Immature natural killer cell (primary cell): ENCODE measurements at places on chromosomes 5 and 9. TPM values are rescaled to one million over a fixed set of nuclear protein-coding genes. Genes with fewer than 3 reads are reported as not detected.

CDKN2B gene
- 0.40 TPM for polyA plus RNA-seq

WDR38 gene
- not detected for polyA plus RNA-seq

DNA sequence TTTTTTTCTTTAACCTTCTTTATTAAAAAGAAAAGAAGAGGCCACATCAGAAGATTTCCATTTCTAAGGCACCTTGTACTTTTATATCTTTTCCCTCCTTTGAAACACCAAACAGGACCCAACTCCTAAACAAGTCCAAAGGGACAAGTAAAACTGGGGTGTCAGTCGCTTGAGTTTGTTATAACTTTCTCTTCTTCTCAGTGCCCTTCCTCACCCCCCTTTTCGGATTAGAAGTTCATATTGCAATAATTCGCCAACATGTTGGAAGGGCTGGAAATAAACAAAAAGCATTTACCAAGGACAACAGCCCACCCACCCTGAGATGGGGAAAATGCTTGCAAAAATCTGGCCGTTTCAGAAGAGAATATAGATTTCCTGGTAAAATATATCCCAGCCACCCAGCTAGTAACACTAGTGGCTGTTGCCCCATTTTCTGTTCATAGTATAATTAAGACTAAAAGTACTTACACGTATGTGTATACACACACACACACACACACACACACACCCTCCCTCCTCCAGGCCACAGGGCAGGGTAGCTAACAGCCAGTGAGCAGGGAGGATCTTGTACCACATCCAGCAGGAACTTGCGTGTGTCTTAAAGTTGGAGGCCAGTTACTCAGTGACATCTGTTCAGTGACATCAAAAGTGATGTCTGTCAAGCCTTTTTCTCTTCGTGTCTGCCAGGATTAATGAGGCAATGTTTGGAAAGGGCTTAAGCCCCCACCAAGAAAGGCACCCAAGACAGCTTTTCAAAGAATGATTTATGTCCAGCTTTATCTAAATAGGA lies 149.1 kb upstream of the KLF4 start:
- no peak for DNase-seq

- DNase-seq: no peak
Measured at GRCh38 chr5:113223315-113223714, 211.5 kb downstream of the TSSK1B start.

UBAC1 gene
- polyA plus RNA-seq: 17.7 TPM

FOXI1 gene
- not detected for polyA plus RNA-seq

SMIM33 gene
- polyA plus RNA-seq: not detected

- DNase-seq: no peak
Measured at GRCh38 chr5:120568711-120569110, 104.6 kb downstream of the PRR16 start.

GRCh38 chr5:176810081-176810597 lies at the start of gene UNC5A:
Gene UNC5A, plus strand, starts transcription at chr5:176810559. Its CDS starts 192 bp downstream, at chr5:176810751.
- no peak for DNase-seq

DNA sequence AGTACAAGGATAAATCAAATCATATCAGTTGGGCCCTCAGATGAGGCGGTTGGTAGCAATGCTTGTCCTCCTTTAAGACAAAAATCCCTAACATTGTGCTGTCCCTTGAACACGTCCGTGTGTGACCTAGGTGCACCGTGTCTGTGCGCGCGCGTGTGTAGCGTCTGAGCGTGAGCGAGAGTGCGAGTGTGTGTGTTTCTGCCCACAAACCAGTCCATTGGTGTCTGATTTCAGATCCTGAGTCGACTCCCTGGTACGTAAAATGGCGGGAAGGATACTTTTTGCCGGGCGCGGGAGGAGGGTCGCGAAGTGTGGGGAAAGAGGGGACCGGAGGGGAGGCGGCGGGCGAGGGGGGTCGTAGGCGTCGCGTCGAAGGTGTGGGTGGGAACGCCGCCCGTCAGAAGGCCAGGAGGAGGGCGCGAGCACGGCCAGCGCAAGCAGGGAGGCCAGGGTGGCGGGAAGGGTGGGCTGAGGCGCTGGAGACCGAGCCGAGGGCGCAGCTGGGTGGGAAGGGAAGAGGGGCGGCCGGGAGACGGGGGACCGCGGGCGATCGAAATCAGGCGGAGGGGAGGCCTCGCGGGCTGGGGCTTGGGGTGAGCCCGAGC lies 8.9 kb downstream of the OTP start:
- DNase-seq: no peak

DNA sequence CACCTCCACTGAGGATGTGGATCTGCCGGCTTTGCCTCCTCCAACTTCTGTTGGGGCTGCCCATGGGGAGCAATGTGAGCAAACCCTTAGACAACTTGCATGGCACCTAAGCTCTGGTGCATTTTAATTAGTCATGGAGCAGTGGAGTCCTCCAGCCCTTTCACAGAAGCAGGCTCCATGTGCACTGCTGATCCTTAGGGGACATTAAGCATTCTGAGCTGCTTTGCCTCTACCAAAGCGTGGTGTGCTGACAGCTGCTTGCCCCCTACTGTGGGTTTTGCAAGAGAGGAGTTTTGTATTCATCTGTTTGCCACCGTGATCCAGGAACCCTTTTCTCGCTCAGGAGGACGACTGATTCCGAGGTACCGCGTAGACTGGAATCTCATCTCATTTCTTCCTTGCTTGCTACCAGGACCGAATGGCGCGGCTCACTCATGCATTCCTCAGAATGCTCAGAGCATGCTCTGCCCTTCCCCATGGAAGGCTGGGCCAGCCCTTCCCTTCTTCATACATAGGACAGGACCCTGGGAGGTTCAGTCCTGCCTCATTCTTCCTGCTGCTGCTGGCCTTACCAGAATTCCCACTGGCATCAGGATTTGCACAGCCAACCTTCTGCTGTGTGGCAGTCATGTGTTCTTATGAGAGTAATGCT lies 432.5 kb downstream of the GADD45G start:
- no peak for DNase-seq

DNA sequence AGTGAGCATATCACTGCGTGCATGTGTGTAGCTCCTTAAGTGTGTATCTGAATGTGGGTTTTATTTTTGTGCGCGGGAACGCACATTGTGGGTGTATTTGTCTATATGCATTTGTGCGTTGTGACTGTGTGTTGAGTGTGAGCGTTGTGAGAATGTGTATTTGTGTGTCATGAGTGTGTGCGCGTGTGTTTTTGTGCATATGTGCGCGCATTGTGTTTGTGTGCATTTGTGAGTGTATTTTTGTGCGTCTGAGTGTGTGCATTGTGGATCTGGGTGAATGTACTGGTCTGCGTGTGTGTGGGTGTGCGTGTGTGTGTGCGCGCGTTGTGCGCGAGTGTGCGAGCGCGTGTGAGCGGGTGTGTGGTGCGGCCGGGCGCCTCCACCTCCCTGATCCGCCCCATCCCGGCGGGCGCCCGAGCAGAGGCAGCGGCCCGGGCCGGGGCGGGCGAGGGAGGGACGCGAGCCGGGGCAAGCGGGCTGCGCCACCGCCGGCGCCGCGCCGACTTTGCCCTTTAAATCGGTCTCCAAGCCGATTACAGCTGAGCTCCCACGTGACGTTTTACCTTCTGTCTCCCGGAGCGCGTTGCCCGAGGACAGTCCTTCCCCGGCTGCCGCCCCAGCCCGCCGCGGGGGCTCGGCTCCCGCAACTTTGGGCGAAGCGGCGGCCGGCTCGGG lies at the start of gene RASGRF2:
TSS of gene RASGRF2 (plus strand) at position 596 of the 675 bp plus-strand sequence. CDS start 376 bp downstream, outside the sequence.
- peak; percentile 12 for DNase-seq

- DNase-seq: no peak
Measured at GRCh38 chr9:125896404-125896803, 149.2 kb downstream of the PBX3 start.

THG1L gene
- 3.8 TPM for polyA plus RNA-seq

DNA sequence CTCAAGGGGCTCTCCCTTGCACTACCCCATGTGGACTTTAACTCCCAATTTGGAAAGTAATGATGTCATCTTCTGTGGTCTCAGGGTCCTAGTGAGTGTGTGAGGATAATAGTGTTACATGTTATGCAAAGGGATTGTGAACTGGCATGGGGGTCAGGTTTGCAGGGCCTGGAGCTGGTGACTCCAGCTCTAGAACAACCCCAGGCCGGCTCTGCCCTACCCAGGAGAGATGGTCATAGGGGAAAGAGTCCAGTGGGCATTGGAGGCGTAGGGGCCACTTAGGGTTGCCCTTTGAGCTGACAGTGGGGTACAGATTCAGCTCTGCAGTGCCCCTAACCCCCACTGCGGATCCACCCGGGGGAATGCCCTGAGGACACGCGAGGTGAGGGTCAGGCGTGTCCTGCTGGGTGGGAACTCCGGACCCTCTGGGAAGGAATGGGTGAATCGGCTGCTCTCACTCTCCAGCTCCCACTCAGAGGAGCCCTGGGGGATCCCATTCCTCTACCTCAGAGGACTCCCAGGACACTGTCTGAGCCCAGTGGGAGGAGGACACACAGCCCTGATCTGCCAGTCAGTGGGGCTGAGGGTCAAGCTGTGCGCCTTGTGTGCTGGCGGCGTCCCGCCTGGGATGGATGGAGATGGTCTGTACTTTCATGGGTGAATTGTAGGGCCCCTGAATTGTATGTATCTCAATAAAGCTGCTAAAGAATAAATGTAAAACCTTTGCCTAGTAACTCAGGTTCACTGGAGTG lies 2.5 kb upstream of the NKD2 start:
- DNase-seq: no peak

- DNase-seq: no peak
Measured at GRCh38 chr5:10645146-10645545, 81.3 kb downstream of the ANKRD33B start.

- DNase-seq: peak; percentile 90
Measured at GRCh38 chr5:172113036-172113435, 75.0 kb downstream of the STK10 start.

DNA sequence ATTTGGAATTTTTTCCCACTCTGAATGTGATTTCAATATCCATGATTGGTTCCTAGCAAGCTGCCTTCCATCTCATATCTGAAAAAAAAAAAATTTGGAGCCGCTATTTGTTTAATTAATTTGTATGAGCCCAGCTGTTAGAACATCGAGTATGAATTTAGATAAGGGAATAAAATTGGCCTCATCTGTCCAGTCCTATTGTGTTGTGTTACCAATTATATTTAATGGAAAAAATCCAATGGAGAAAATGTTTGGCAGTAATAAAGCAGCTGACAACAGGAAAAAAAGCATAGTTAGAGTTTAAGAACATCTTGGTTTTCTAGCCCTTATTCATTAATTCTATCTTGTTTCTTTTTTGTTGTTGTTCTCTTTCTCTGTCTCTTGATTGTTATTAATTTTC lies 735.6 kb upstream of the RIOK2 start:
- no peak for DNase-seq

DNA sequence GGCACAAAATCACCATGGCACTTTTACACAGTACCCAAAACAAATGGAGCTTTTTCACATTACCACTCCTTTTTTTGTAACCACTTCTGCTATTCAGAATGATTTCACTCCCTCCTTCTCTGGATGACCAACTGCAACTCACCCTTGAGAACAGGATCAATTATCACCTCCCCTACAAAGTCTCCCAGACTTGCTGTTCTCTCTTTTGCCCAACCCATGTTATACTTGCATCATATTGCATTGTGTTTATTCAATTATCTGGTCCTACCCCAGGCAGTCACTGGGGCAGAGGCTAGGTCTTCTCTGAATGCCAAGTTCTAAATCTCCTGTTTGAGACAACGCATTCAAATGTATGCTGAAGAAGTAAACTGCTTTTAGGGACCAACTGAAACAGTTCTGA lies 96.0 kb downstream of the GPR21 start:
- DNase-seq: no peak

DNA sequence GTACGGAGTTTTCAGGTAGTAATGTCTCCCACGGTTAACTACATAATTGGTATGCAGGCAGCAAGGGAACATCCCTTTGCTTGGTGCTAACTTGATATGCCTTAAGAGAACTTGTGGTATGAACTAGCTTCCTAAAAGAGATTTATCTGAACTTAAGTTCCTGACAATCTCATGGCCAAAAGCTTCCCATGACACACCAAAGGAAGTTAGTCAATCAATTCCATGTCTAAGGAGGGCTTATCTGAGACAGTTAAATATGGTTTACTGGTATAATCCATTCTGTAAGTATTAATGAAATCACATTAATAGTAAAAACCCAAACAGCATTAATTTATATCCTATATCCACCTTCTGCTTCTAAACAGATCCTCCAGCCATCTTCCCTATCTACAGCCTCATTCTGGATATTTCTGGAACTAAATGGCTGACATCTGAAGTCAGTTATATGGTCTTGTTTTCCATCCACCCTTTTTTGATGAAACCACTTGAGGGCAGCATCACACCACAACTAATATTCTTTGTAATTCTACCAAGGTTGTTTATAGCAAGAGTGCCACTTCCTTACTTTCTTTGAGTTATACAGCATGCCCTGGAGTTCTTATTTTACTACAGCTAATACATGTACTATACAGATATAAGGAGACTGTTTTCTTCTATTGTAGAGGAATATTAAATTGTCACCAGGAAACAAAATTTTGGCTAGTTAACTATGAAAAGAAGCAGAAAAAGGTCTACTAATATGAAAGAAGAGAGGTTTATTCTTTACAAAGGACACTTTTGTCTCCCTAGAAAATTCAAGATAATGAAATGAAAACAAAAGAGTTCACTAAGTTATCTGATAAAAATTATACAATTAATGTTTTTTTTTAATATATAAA lies 34.7 kb downstream of the SHOC1 start:
- DNase-seq: peak; percentile 60

GRCh38 chr5:53183880-53184279 lies 74.3 kb upstream of the MOCS2 start:
- DNase-seq: no peak

GRCh38 chr9:2691626-2692025 lies 25.7 kb upstream of the KCNV2 start:
- no peak for DNase-seq

GLT6D1 gene
- not detected for polyA plus RNA-seq

LCN2 gene
- polyA plus RNA-seq: 0.66 TPM

GRCh38 chr5:132841305-132841704 lies 10.9 kb upstream of the SHROOM1 start:
- DNase-seq: no peak

DNA sequence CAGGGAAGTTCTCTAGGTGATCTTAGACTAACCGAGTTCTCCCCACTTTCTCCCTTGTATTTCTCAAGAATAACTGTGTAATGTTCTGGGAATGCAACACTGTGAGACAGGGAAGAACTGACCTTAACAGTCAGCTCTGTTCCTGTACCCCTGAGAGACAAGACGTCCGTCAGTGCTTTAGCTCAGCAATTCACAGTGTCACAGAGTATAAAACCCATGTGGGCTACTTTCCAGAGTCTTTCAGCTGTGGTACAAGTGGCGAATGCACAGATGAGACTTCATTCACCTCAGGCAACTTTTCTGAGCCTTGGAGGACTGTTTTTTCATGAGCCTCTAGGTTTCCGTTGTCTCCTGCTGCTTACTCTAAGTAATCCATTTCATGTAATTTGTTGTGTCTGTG lies 458.8 kb downstream of the SPATA31D1 start:
- DNase-seq: no peak

DNA sequence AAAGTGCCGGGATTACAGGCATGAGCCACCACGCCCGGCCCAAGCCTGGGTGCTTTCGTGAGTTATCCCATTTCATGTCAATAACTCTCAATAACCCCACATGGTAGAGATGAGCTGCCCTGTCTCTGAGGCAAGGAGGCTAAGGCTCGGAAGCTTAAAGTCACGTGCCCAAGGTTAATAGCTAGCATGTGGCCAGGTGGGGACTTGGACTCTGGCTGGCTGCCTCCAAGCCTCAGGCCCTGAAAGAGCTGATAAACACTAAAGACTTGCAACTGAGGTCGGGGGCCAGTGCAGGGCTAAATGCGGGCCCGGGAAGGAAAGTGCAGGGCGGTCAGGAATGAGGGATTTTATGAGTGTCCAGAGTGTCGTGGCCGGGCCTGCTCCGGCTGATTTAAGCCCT lies 30.9 kb upstream of the BARHL1 start:
- no peak for DNase-seq

GRCh38 chr5:38871790-38872551 lies 26.2 kb downstream of the OSMR start:
- no peak for DNase-seq

GRCh38 chr9:3510796-3511195 lies 15.0 kb downstream of the RFX3 start:
- no peak for DNase-seq
